ENCODE measurements at places on chromosomes 7 and 10.
A peak's percentile ranks its signal among the peaks of the same experiment; 100 is the strongest.

GRCh38 chr7:29539471-29539870, 24.2 kb upstream of the PRR15 start:
- DNase-seq, result no peak

- DNase-seq, result peak; percentile 82
Observed at GRCh38 chr7:99380823-99381663, 6.5 kb downstream of the ARPC1B start.

GRCh38 chr10:102610441-102610887, 33.8 kb upstream of the TRIM8 start:
- DNase-seq, result no peak

DNA sequence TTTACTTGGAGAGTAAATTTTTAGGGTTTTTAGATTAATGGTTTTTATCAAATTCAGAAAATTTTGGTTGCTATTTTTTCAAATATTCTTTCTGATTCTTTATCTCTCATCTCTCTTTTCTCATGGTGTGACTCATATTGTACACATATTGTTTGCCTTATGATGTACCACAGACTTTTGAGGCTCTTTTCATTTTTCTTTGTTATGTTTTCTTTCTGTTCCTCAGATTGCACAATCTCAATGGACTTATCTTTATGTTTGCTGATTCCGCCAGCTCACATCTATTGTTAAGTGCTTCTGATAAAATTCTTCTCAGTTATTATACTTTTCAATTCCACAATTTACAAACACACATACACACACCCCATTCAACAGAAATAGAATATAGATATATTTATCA, 168.2 kb upstream of the IGFBP3 start:
- no peak for DNase-seq

GRCh38 chr7:141700848-141701371, 1.1 kb downstream of the DENND11 start:
- DNase-seq, result no peak

- DNase-seq, result no peak
Observed at GRCh38 chr7:40715053-40715430, 580.2 kb downstream of the SUGCT start.

Data from stimulated activated CD8-positive, alpha-beta memory T cell treated with anti-CD3 and anti-CD28 coated beads, Interleukin-4, amount 100 ng/mL, for 4 hours (primary cell).